ENCODE measurements at places on chromosomes 4 and X.

DNA sequence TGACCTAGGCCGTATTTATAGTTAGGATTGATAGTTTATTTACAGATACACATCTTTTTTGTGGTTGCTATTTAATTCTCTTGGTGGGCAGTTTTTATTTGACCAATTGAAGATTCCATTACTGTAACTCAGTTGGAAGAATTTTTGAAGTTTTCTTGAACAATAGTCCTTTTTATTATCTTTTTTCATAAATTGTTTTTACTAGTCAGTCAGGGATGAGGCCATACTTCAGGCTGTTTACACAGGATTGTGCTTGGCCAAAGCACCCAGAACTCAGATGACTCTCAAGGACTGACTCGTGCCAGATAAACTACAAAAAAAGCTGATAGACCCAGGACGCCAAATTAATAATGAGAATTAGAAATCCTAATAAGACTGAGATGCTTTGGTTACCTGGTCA is 7.0 kb downstream of the HERC3 start:
- no peak for DNase-seq

- DNase-seq: no peak
Observed at GRCh38 chrX:47585273-47585672, 3.0 kb downstream of the TIMP1 start.

GRCh38 chrX:155086202-155086840 is 15.0 kb downstream of the BRCC3 start:
- no peak for DNase-seq

GRCh38 chr4:133943081-133943480 is 258.5 kb downstream of the PABPC4L start:
- no peak for DNase-seq

Data from cerebellar cortex (tissue), 1 donor.